RWPE2 (cell line): ENCODE measurements at places on chromosomes 2 and 18.
A peak's percentile ranks its signal among the peaks of the same experiment; 100 is the strongest.

DNA sequence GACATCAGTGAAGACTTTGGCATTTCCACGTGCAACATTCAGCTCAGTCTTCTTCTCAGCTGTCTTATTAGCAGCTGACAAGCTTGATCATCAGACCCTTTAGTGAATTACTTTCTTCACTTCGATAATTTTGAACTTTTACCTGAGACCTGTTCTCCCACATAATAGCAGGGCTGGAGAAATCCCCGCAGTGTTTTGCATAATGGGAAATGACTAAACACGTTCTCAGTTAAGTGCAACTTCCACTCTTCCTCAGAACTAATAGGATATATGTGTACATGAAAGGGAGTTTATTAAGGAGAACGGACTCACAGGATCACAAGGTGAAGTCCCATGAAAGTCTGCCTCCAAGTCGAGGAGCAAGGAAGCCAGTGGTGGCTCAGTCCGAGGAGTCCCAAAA lies 28.8 kb upstream of the MBP start:
- DNase-seq, result no peak

- DNase-seq, result no peak
These were observed 156.2 kb upstream of the NETO1 start for GRCh38 chr18:73023975-73024374.

- peak; percentile 74 for DNase-seq
These were observed 584 bp upstream of the DNER start for GRCh38 chr2:229714736-229715541.

DNA sequence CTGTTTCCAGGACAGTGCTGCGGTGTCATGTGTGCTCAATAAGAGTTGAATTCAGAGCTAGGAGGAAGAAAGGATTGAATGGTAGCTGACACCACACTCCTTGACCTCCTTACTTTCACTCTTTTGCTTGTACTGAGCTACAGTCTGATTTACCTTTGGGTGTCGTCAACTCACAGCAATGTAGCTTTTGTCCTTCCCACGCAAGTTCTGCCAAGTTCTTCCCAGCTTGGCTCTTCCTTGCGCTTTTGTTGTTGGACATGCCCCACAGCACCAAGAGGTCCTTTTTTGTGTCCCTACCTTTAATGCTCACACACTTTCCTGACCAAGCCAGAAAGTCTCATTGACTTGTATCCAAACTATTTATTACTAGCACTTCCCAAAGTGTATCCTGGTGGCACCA lies 38.3 kb upstream of the ITGB6 start:
- no peak for DNase-seq

DNA sequence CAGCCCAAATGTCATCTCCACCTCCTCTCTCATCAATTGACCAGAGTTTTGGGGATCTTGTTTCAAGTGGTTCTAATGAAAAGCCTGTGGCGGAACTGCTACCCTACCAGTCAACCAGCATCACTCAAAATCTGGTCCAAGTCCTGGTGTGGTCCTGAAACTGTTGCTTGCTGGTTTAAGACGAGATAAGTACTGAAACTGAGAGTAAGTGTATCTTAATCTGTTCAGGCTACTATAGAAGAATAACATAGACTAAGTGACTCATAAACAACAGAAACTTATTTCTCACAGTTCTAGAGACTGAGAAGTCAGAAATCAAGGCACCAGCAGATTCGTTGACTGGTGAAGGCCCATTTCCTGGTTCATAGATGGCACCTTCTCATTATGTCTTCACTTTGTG lies 879 bp upstream of the GALNT5 start:
- no peak for DNase-seq

DNA sequence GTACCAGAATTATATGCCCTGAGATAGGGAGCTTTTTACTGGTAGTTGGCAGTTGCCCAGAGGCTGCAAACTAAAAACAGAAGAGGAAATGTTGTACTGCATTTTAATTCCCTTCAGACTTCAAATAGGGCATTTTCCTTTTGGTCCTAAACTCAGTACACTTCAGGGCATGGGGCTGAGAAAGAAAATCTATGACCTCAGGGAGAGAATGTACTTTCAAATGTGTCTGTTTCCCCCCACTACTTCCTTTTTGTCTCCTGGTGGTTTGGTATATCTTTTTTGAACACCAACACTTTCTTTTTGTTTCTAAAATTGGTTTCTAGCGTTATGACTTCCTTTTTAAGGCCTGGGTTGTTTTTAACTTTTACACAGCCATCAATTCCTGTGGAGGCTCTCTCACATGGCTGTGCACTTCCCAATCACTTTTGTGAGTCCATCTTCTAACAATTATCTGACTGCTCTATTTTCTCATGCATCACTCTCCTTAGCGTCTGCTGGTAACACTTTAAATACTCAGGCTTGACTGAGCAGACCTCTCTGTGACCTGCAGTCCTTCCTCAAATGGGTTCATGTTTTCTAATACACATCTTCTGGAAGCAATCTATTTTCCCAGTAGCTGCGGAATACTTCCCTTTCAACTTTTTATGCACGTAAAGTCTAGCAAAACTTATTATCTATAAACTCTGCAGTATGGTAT lies 596.0 kb downstream of the LRP1B start:
- no peak for DNase-seq
